ENCODE measurements at places on chromosomes 3 and 15.

- no peak for DNase-seq
These were observed 190.8 kb upstream of the HES1 start for GRCh38 chr3:193945143-193945542.

DNA sequence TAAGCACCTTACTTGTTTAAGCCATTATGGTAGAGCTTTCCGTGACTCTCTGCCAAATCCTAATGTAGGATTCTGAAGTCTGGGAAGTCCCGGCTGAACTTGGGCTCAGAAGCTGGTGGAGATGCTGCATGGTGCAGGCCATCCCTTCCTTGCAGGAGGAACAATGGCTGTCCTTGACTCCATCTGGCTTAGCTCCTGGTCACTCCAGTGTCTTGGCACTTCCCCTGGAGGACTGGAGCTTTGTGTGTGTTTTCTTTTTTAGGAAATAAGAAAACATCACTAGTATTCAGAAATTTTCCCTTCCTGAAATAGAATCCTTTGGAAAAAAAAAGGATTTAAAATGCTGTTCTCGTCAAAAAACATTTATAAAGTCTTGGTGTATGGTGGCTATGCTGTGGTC is 209.3 kb upstream of the ROPN1 start:
- DNase-seq = no peak

DNA sequence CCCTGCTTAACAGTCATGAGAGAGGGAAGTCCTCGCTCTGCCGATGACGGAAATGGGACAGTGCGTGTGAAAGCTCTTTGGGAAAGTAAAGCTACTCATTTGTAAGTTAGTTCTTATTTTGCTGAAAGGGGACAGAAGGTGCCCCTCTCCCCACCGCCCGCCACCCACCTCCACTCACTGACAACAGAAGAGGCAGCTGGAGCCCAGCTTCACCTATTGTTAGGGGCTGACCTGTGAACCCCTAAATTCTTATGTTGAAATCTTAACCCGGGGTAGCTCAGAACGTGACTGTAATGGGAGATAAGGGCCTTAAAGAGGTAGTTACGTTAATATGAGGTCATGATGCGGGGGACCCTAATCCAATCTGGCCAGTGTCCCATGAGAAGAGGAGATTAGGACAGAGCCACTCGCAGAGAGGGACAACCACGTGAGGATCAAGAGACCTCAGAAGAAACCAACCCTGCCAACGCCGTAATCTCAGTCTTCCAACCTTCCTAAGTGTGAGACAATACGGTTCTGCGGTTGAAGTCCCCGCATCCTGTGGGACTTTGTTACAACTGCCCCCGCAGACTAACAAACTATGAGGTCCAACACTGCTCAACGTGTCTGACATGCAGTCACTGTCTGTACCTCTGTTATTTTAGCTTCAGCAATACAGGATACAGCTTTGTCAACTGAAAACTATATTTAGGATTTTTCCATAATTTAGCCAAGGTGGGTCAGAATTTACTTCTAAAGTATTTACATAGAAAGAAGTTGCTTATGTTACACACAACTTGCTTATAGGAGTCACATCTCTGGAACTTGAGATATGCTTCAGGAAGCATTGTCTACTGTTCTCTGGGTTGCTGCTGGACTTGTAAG is 51.7 kb downstream of the PCSK6 start:
- DNase-seq = no peak

- DNase-seq = no peak
These were observed 15.3 kb downstream of the SPCS1 start for GRCh38 chr3:52721002-52721729.

GRCh38 chr3:93988283-93988682 is 8.3 kb downstream of the ARL13B start:
- no peak for DNase-seq
